ENCODE measurements at places on chromosomes 1 and 21.

DNA sequence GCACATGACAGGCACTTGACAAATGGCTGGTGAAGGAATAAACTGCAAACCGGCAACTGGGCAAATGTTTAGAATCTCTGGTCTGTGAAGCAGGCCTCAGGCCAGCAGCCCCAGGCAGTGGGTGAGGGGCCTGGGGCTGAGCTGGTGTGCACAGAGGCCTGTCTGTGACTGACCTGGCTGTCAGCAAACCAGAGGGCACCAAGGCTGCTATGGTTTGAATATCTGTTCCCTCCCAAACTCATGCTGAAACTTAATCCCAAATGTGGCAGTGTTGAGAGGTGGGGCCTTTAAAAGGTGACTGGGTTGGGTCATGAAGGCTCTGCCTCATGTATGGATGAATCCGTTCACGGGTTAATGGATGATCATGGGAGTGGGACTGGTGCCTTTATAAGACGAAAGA is 139.8 kb downstream of the DMRTB1 start:
- DNase-seq = no peak

DNA sequence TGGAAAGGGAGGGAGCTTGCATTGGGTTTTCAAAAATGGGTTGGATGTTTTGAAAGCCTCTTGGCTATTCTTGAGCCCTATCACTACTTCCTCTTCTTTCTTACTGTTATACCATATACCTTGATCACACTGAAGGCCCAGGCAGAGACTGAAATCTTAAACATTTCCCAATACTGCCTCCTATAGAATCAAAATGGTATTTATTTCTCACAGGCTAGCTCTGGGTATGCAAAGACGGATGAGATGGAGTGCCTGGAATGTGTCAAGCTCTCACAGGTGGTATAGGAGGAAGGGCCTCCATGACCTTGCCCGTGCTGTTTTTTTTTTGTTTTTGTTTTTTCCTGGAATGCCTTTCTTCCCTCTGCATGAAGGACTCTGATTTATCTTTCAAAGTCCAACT is 268.4 kb upstream of the USP24 start:
- no peak for DNase-seq

GRCh38 chr1:98176414-98176813 is 255.6 kb upstream of the DPYD start:
- no peak for DNase-seq

GRCh38 chr1:3993619-3994375 is 93.7 kb upstream of the C1orf174 start:
- no peak for DNase-seq

DNA sequence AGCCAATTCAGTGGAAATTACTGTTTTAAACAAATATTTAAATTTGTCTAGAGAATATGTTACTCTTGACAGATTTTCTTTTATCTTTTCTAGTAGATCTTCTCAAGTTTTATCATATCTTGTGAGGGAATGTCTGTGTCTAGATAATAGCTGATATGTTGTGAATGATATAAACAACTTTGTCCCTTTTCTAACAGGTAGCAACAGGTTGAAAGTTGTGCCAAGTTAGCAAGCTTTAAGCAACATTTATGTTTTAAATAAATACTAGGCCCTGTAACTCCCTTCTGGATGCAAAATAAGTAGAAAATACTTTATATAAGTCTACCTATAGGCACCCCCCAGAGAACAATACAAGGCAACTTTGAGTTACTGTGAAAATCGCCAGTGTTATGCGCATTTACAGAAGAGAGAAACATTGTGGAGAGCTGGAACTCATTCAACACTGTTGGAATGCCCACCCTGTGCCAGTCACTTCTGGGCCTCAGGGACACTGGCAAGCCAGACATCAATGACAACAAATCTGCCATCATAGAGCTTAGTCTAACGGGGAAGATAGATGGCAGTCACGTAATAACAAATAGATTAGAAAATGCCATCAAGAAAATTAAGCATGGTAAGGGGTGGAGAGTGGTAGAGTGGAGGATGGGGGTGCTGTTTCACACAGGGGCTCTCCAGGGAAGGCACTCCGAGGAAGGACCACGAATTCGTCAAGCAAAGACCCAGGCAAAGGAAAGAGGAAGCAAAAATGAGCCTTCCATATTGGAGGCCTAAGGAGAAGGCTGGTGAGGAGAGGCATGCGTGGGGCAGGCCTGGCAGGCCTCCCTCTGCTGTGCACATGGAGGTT is 4.4 kb downstream of the MAP3K21 start:
- DNase-seq = no peak

DNA sequence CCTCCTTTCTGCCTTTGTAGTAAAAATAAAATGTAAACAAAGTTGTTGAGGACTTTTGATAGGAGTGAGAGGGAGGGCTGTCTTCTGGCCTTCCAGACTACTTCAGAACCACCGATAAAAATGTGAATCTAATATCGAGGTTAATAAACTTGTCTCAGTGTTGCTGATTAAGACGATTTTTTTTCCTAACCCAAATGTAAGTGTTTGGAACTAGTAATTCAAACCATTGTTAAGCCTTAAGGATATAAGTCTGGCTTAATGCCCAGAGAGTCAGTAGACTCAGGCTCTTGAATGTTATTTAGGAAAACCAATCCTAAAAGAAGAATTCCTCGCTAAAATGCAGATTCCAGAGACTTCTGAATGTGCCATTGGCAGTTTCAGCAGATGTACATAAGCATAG is 356.9 kb downstream of the SIPA1L2 start:
- no peak for DNase-seq

DNA sequence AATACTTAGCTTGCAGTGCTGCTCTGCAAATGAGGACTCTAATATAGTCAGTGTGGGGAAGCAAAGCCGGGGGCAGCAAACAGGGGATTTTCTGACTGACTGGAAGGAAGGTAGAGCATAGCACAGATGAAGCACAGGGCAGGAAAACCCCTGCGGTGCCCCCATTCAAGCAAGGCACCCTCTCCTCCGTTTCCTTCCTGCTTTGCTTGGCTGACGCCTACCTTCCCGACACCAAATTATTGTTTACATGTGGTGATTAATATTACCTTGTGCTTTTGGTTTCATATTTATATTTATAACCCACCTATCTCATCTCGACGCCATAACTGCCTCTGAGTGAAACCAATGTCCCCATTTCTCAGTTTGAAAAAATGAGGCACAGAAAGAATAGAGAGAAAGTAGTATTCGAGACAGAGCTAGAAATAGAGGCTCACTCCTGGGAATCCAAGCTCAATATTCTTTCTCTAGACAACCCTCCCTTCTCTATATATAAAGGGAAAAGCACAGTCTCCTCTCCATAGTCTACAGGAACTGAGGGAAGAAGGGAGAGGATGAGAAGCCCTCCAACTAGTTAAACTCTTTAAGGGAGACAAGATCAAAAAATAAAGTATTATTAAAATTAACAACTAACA is 41.3 kb downstream of the PIK3C2B start:
- DNase-seq = no peak

GRCh38 chr1:217953922-217954321 is 322.8 kb downstream of the SPATA17 start:
- DNase-seq = no peak

GRCh38 chr1:168428063-168428731 is 115.6 kb downstream of the XCL2 start:
- no peak for DNase-seq

DNA sequence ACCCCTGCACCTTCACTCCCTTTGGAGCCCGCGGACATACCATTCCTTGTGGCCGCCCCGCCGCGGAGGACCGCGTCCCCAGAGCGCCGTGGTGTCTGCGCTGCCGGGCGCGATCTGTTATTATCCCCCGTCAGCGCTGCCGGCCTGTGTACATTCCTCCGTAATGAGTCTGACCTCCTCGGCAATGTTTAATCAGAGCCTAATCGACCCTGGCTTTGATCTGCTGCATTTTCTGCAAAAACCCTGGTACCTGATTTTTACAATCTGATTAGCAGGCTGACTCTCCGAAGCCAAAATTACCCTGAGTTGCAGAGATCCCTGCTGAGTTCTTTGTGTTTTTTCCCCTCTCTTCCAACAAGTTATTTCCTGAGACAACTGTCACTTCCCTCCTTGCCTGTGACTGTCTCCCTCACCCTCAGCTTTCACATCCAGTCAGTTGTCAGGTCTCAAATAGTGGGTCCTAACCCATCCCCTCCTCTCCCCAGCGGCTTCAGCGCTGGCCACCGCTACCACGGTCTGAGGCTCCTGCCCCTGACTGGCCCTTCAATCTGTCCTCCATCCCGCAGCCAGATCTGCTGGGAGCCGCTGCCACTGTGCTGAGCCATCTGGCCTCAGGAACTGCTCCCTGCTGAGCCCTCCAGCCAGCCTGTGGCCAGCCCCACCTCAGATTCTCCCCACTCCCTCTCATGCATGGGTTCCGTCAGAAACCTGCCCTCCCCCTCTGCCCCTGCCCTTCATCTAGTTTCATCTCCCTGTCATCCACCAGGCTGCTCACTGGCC is 53.5 kb downstream of the GLIS1 start:
- DNase-seq = peak; percentile 46

- DNase-seq = no peak
Measured at GRCh38 chr21:19490481-19490880, 1086.9 kb upstream of the TMPRSS15 start.

DNA sequence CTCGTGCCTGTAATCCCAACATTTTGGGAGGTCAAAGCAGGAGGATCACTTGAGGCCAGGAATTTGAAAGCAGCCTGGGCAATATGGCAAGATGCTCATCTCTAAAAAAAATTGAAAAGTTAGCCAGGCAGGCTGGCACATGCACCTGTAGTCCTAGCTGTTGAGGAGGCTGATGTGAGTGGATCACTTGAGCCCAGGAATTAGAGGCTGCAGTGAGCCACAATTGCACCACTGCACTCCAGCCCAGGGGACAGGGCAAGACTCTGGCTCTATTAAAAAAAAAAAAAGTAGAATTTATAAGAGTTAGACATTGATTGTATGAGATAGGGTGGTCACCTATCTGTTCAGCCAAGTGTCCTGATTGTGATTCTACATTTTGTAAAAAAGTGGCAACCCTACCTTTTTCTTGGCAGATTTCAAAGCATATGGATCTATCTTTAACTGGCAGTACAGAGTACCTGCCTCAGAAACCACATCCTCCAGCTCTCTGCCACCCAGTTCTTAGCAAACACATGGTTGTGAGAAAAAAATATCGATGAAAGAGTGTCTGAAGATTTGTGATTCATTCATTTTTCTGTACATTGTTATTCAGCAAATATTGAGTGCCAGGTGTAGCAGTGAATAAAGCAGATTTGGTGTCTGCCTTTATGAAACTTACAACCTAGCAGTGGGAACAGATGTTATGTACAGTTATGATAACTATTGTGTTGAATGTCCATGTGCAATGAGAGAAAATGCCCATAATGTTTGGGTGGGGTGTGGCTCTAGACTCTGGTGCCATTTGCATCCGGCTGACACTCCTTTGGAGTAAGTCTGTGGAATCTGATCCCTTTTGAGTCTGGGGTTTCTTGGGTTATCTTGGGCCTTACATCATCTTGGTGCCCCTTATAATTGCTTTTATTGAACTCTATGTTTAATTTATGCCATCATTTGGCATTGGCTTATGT is 82.5 kb downstream of the ST3GAL3 start:
- DNase-seq = no peak

GRCh38 chr1:223161321-223161720 is 18.3 kb upstream of the TLR5 start:
- no peak for DNase-seq

- no peak for DNase-seq
Measured at GRCh38 chr1:69662321-69662720, 94.6 kb downstream of the LRRC7 start.

GRCh38 chr1:156662800-156663055 is 14.5 kb downstream of the NES start:
- DNase-seq = no peak

DNA sequence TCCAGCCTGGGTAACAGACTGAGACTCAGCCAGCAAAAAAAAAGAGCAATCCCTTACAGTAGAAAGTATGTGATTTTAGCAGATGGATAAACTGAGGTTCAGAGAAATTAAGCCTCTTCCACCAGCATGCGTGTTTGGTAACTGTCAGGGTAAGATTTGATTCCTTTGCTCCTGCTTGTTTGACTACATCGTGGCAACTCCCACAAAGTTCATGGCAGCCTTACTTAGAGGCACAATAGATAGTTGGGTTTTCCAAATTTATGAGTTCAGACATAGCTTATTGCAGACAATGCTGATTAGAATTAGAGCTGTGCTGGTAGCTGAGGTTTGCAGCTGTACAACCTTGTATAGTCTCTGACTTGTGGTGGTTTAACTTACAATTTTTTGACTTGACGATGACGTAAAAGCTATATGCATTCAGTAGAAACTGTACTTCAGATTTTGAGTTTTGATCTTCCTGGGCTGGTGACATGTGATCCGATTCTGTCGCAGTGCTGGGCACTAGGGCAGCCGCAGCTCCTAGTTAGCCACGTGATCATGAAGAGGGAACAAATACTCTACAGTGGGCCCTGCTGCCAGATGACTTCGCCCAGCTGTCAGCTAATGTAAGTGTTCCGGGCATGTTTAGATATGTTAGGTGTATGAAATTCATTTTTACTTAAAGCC is 167.8 kb downstream of the DHRS3 start:
- no peak for DNase-seq

GRCh38 chr21:45966791-45967394 is 14.7 kb upstream of the COL6A1 start:
- no peak for DNase-seq

GRCh38 chr1:201254625-201255478 is 28.5 kb upstream of the PKP1 start:
- peak; percentile 33 for DNase-seq

GRCh38 chr21:29208682-29209059 is 78.2 kb downstream of the MAP3K7CL start:
- DNase-seq = no peak

- DNase-seq = peak; percentile 26
Measured at GRCh38 chr1:244074559-244075171, 23.6 kb downstream of the ZBTB18 start.

DNA sequence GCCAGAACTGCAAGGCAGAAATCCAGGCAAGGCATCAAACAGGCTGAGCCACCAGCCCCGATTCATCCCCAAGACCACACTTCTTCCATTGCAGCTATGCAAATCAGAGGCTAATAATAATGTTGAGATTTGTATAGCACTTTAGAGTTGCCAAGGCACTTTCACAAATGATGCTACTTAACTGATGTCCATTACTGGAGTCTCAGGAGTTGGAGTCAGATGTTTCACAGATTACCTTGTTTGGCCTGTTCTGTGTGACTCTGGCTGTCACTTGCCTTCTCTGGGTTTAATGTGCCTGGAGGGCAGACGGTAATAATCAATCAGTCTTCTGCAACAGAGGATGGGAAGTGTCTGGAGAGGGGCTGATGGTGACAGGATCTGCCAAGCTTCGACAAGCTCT is 40.8 kb upstream of the MPZL1 start:
- no peak for DNase-seq

DNA sequence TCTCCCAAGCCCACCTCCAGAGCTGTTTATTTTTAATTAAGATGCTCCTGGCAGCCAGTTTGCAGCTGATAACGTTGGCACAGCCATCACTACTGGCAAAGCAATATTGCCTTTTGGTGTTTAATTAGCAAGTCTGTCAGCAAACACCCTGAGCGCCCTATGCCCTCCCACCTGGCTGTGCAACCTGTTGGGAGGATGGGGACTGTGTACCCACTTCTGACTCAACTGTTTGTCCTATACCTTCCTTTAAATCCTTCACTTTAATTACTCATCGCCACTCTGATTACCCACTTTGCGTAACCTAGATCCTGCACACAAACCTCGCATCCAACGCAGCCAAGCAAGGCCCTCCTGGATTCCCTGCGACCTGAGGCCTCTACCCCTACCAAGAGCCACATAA is 67.1 kb downstream of the BCAR3 start:
- no peak for DNase-seq

GRCh38 chr1:220680085-220680687 is 10.0 kb upstream of the C1orf115 start:
- DNase-seq = peak; percentile 52
